ENCODE measurements at places on chromosomes 12 and 14. TPM values are rescaled to one million over a fixed set of nuclear protein-coding genes. Genes with fewer than 3 reads are reported as not detected.
A peak's percentile ranks its signal among the peaks of the same experiment; 100 is the strongest.

Gene TAS2R7
- total RNA-seq, result not detected

Gene EXOC3L4
- 0.79 TPM for total RNA-seq

Gene DLK1
- total RNA-seq, result 87.3 TPM

Gene NXPH4
- total RNA-seq, result 0.79 TPM

Gene HOTAIR
- total RNA-seq, result 1.1 TPM

Gene RPL10L
- not detected for total RNA-seq

Gene TGM1
- total RNA-seq, result 1.2 TPM

Gene C12orf56
- 0.95 TPM for total RNA-seq

Gene KRT76
- total RNA-seq, result not detected

Gene DPF3
- total RNA-seq, result 2.2 TPM

Gene FERMT2
- 298 TPM for total RNA-seq

Gene TAMALIN
- 13.0 TPM for total RNA-seq

Gene GLI1
- 11.5 TPM for total RNA-seq

Gene ARHGDIB
- 56.6 TPM for total RNA-seq

- DNase-seq, result no peak
These were observed 4.3 kb downstream of the DLST start for GRCh38 chr14:74886001-74886400.

- DNase-seq, result no peak
These were observed 157.4 kb upstream of the TMEM260 start for GRCh38 chr14:56422221-56422620.

- no peak for DNase-seq
These were observed 24.8 kb upstream of the ETNK1 start for GRCh38 chr12:22600181-22600580.

GRCh38 chr12:114272605-114273004 is 133.3 kb downstream of the TBX5 start:
- peak; percentile 63 for DNase-seq

DNA sequence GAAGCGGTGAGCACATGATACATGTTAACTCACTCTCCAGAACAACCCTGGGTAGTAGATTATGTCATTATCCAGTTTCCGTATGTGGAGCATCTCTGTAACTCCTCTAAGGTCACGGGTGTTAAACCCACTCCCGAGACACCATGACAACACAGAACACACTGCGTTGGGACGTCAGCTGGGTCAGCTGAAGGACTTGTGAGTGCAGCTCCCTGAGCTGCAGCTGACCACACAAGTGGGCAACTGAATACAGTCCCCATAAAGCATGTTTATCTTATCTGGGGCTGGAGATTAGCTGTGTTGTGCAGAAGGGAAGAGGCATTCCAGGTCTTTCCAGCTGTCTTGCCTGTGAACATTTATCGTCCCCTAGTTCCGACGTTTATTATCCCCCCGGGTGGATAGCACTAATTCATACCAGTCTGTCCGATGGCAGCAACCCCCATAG is 211.5 kb downstream of the CHST11 start:
- DNase-seq, result no peak

- DNase-seq, result no peak
These were observed 551.7 kb downstream of the NRXN3 start for GRCh38 chr14:78721756-78722480.

DNA sequence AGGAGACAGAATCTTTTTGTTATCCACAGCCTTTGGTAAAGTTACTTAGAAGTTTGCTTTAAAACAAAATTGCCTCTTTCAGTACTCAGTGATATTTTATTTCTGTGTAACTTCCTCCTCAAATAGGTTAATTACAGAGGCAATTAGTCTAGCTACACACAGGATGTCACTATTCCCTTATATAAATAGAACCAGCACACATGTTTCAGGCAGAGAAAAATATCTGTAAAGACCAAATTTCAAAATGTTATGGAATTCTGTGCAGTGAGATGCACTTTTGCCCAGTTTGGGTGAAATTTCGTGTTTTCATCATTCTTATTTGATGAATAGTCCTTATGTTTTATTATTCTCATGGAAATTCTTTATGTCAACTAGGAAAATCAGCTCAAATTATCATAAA is 410.6 kb upstream of the SOX5 start:
- DNase-seq, result no peak

GRCh38 chr12:23376238-23376637 is 573.2 kb downstream of the SOX5 start:
- DNase-seq, result no peak

GRCh38 chr12:27498149-27498548 is 25.9 kb upstream of the PPFIBP1 start:
- DNase-seq, result no peak

DNA sequence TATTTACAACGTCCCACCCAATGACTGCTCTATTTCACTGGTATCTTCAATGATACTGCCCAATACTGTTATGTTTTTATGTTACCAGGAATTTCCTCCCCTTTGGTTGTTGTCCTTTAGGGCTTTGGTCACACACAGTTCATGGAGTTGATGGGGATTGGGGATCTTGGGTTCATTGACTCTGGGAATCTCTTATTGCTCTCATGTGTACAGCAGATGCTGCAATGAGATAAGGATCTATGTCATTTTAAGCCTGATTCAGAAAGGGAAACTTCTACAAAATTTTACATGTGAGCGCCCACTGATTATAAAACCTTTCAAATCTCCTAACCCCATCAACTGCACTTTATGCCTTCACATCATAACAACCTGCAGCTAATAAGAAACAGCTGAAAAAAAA is 67.2 kb downstream of the FAR2 start:
- no peak for DNase-seq

DNA sequence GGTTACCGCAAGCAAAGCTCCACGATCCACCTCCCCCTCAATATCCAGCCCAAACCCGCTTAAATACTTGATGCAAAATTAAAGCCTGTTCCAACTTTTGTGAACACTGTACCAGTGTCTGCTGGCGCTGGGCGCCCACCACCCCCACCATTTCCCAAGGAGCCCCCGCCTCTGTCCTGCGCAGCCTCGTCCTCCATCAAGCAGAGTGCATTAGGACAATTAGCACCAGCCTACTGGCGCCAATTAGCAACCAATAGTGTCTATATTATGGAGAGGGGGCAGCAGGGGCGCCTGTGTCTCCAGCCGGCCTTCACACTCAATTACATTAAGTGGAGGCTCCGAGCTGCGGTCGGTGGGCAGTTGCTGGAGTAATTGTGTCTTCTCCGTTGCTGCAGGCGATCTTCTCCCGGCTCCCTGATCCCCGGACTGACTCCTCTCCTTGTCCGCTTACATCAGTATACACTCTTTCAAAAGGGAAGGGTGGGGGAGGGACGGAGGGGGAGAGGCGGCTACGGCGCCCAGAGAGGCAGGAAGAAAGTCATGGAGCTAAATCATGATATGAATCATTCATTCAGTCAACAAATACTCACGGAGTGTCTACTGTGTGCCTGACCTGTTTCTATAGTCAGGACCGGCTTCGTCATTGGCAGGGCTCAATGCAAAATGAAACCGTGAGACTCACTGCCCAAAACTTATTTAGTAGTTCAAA is 707.3 kb downstream of the MED13L start:
- DNase-seq, result peak; percentile 31

DNA sequence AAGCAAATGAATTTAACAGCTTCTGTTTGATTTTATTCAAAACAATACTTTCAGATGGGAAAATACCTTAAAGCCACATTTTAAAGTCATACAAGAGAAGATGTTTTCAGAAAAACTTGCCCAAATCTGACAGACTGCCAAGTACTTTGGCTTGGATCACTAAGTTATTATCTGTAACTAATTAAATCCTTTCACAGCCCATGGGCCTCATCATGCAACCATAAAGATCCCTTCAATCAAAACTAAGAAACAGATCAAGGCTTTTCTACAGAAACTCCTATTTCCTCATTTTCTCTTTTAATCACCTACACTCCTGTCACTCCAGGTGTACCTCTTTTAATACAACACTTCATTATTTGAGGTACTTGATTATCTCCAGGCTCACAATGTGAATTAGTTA is 28.1 kb downstream of the BLTP3B start:
- DNase-seq, result no peak

DNA sequence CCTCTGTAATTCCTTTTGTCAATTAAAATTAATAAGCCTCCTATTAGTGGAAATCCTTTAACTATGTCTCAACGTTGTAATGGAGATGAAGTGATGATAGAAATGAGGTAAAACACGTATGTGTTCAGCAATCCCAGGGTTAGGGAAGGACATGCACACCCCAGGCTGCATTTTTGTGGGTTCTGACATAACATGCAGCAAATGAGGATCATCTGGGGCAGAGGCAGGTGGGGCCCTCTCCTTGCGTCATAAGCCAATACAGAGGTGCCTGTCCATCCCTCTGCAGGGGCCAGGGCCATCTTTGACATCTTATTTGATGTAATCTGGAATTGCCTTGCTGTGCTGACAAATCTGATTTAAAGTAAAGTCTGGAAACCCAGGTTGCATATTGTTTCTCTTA is 73.2 kb downstream of the MYRFL start:
- DNase-seq, result no peak

DNA sequence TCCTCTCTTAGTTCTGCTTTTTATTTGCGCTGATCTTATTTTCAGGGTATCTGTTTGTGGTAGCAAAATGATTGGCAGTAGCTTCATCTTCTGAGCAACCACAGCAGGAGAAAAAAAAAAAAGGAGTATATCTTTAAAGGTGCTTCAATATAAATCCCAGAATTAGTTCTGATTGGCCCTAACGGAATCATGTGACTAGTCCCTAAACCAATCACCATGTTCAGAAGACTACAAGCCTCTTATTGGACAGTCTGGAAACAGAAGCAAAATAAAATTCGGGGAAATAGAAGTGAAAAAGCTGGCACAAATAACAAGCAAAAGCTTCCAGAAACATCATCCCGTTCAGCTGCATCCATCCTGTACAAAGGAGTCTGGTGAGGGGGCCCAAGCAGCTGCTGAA is 49.9 kb upstream of the PTPRO start:
- no peak for DNase-seq

GRCh38 chr14:53389202-53389601 is 236.1 kb upstream of the DDHD1 start:
- no peak for DNase-seq

DNA sequence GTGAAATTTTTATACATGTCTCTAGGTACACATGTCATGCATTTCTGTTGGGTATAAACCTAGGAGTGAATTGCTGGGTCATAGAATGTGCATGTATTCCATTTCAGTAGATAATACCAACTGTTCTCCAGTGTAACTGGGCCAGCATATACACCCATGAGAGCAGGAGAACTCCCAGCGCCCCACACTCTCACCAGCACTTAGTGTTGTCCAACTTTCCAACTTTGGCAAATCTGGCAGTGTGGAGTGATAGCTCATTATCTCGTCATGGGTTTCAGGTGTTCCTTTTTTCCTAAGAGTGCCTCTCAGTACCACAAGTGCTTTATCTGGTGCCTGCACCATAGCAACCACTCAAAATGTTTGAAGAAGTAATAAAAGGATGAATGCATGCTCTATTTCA is 40.1 kb downstream of the NGB start:
- no peak for DNase-seq

GRCh38 chr12:28543021-28543890 is 353.0 kb downstream of the CCDC91 start:
- no peak for DNase-seq
